ENCODE measurements at places on chromosomes 1 and 21. TPM values are rescaled to one million over a fixed set of nuclear protein-coding genes. Genes with fewer than 3 reads are reported as not detected.

The SLC2A5 gene
- total RNA-seq: 8.9 TPM

The SHE gene
- 8.4 TPM for total RNA-seq

The APOBEC4 gene
- not detected for total RNA-seq

The SLC35F3 gene
- total RNA-seq: 0.52 TPM

The S100A5 gene
- not detected for total RNA-seq

The FMN2 gene
- 2.1 TPM for total RNA-seq

The FMOD gene
- 58.5 TPM for total RNA-seq

Data from skeletal muscle tissue (tissue), 5 donors.